Stimulated activated CD4-positive, alpha-beta T cell treated with anti-CD3 and anti-CD28 coated beads, Interleukin-2, amount 100 ng/mL, for 24 hours (primary cell): ENCODE measurements at places on chromosomes 6 and 20.

- no peak for DNase-seq
Measured at GRCh38 chr20:58461899-58462298, 53.3 kb downstream of the APCDD1L start.

GRCh38 chr20:25484911-25485511, 77.5 kb downstream of the GINS1 start:
- DNase-seq = no peak

- no peak for DNase-seq
Measured at GRCh38 chr20:37261714-37262113, at the start of gene GHRH. Gene GHRH (minus strand): TSS chr20:37261814. CDS start chr20:37256889, 4,925 bp downstream.

DNA sequence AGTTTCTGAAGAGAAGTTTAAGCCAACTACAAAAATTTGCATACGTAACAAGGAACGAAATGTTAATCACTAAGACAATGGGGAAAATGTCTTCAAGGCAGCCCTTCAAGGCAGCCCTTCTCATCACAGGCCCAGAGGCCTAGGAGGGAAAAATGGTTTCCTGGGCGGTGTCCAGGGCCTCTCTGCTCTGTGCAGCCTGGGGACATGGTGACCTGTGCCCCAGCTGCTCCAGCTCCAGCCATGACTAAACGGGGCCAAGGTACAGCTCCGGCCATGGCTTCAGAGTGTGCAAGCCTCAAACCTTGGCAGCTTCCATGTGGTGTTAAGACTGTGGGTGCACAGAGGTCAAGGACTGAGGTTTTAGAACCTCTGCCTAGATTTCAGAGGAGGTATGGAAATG, 325.1 kb downstream of the FRK start:
- no peak for DNase-seq

DNA sequence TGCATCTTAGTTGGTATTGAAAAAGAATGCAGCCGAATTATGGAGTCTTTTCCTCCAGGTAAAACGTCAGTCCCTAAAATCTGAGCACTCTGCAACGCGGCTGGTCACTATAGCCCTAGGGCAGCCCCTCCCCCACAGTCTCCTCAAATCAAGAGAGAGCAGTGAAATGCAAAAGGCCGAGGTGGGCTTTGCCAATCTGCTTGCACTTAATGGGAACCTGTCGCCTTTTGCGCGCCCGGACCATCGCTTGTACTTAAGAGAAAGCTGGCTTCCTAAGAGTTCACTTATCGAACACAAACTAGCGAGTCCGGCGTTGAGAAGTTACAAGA, 447 bp downstream of the MCM3 start:
- peak; percentile 74 for DNase-seq

- DNase-seq = no peak
Measured at GRCh38 chr20:5626603-5627002, 123.6 kb upstream of the SHLD1 start.

DNA sequence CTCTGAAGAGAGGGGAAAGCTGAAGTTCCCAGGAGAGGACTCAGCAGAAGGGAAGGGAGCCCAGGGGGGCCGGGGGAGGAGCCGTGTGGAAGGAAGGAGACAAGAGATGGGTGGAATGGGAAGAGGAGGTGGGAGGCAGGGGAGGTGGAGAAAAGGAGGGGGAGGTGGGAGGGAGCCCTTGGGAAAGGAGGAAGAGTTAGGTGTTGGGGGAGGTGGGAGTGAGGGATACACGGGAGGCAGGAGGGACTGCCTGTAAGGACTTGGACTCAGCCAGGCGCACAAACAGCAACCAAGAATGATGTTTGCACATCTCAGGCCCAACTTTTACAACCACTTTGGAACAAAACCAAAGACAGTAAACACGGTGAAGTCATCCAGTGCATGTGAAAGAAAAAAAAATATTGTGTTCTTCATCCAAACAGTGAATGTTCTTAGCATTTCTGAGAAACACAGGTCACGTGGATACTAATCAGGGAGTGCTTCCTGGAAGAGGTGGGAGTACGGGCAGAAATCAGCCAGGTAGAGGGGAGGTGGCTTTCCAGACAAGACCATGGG, 17.4 kb upstream of the LSM14B start:
- DNase-seq = no peak
